Cardiac muscle cell (in vitro differentiated cells and primary cell): ENCODE measurements at places on chromosomes 4 and X.

- peak; percentile 53 for DNase-seq
These were observed 3.3 kb upstream of the NKX3-2 start for GRCh38 chr4:13547485-13548041.

GRCh38 chrX:69024161-69024736 is 141.0 kb downstream of the PJA1 start:
- DNase-seq: no peak

DNA sequence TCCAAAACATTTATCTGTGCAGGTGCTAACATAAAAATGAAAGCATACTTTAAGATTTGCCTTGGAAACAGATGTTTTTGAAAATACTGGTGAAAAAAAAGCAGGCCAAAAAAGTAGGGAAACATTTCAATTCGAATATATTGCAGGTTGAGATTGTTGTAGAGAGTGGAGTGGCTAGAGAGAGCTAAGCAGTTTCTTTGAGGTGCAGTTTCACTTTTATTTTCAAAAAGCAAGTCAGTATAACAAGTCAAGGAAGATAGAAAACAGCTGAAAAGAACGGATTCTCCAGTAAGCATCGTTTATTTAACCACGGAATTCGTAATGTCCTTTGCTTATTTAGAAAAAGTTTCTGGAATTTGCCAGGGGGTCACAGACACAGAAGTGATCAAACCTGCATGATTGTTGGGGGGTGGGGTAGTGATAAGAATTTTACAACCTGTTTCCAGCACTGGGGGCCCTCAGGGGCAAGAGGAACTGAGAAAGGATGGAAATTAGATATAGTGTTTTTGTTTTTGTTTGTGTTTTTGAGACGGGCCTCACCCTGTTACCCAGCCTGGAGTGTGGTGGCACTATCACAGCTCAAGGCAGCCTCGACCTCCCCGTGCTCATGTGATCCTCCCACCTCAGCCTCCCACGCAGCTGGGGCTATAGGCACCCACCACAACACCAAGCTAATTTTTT is 175.0 kb downstream of the TENM3 start:
- DNase-seq: no peak

DNA sequence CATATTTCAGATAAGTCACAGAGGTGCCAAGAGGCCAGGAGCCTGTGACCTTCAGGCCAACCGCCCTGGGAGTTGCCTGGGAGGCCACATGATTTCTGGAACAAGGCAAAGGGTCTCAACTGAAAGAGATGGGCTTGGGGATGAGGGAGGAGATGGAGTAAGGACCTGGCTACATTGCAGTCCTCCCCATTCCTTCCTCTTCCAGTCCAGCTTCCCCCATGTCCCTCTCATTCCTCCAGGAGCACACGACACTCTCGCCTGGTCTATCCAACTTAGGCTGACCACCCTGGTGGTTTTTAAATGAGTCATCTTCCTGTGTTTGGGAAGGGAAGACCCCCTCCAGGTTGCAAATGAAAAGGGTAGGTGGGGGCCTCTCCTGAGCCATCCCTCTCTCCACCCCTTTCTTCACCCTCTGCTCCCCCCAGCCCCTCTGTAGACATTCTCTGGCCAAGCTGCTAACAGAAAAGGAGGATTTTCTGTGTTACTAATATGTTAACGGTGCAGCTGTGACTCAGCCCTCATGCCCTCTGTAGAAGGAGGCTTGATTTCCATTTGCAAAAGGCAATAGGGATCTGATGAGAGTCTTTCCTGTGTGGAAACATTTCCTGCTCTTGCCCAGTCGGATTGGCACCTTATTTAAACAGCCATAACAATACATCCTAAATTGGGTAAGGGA is 79.2 kb downstream of the RTL5 start:
- DNase-seq: peak; percentile 18

- no peak for DNase-seq
These were observed 76.8 kb downstream of the CRMP1 start for GRCh38 chr4:5816101-5816500.

GRCh38 chr4:190014771-190015537 is 12.1 kb downstream of the FRG2 start:
- DNase-seq: no peak

DNA sequence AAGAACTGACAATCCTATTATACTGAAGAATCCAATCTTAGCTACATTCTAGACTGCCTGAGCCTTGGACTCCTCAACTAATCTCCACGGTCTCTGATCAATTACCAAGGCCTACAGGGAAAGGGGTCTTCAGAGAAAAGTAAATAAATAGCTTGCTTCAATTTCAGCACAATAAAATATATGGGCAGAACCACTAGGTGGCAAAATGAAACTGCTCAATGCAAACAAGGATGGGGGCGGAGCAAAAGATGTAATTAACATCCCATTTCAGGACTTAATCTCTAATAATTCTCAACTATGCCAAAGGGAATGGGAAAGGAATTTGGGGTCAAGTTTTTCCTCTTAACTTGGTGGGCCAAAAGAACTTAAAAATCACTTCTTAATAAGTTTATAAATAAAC is 78.4 kb upstream of the MAP3K15 start:
- peak; percentile 69 for DNase-seq

GRCh38 chr4:38469410-38469809 is 194.6 kb upstream of the KLF3 start:
- DNase-seq: no peak

- DNase-seq: no peak
These were observed 256.8 kb upstream of the STS start for GRCh38 chrX:6890544-6891261.

GRCh38 chr4:98659741-98660462 is 1.5 kb upstream of the TSPAN5 start:
- DNase-seq: no peak

DNA sequence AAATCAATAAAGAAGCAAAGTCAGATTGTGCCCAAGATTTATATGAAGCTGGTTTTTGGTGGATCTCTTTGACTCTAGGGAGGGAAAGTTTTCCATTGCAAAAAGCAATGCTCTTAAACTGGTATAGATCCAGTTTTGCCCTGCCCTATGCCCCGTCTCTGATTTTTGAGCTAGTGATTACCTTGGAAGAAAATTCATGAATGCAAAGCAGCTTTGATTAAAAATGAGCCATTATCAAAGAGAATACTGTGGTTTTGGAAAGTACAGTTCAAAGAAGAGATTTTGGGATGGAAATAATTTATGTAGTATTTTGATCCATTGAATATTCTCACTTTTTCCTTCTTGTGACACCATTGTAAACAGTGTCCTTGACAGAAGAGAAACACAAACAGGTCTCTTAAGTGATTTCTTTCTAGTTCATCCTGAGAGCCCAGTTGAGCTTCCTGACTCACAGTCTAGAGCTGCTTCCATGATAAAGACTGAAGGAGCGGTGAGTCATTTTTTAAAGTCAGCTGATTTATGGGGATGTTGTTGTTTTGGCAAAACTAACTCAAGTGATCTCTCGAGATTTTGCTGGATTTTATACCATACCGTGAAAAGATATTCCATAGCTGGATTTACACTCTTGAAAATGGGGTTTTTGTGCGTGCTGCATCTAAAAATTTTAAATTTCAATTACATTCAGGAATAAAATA is 76.7 kb downstream of the AFF1 start:
- peak; percentile 90 for DNase-seq

GRCh38 chrX:97119474-97120109 is 235.9 kb downstream of the RPA4 start:
- no peak for DNase-seq

DNA sequence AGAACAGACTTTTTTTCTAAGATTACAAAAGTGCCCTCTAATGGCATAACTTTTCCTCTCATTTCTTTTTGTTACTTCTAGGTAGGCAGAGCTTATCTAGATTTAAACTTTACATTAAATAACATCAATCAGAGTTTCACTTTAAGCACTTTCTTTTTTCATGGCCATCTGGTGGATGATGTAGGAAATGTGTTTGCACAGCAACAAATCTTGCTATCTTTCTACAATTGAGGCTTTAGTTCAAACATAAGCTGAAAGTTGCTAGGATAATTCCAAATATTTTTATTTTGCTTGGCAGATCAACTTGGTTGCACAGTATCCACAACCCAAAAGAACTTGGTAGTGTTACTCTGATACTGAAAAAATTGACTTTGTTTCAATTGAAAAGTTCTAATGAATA is 22.0 kb downstream of the NDNF start:
- no peak for DNase-seq

DNA sequence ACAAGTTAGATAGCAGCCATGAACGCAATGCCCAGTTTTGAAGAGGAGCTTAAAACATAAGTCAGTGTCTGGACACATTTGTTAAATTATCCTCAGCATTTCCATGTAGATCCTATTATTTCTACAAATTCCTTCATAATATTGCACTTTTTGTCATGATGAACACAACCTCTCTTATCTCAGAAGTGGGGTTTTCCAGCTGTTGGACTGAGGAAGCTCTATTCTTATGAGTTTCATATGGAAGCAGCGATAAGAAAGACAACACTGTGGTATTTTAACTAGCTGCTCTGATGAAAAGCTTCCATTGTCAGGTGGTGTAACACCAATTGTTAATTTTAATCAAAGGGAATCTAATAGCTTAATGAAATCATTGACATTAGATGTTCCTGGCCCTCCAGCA is 308.7 kb downstream of the GBA3 start:
- no peak for DNase-seq

- DNase-seq: no peak
These were observed 324.6 kb downstream of the BCOR start for GRCh38 chrX:39773150-39773549.

GRCh38 chr4:75172551-75172950 is 239.6 kb downstream of the PARM1 start:
- DNase-seq: no peak

GRCh38 chrX:134880866-134881265 is 109.9 kb upstream of the SMIM10 start:
- DNase-seq: no peak

DNA sequence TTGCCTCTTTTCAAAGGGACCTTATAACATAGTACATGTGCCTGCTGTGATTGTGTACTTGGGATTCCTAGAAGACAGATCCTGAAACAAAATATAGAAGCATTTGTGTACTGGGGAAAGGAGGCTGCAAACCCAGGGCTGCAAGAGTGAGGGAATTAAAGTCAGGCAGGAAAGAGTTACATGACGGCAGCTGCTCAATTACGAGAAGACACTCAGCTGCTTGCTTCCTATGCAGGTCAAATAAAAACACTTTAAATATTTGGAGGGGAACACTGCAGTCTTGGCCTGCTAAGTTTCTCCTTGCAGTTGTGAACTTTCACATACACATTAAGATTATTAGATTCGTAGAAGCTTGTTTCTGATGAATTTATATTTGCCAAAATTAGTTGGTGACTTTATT is 191.9 kb upstream of the CXCL13 start:
- DNase-seq: no peak

GRCh38 chrX:54479136-54480111 is 16.6 kb downstream of the FGD1 start:
- peak; percentile 36 for DNase-seq

DNA sequence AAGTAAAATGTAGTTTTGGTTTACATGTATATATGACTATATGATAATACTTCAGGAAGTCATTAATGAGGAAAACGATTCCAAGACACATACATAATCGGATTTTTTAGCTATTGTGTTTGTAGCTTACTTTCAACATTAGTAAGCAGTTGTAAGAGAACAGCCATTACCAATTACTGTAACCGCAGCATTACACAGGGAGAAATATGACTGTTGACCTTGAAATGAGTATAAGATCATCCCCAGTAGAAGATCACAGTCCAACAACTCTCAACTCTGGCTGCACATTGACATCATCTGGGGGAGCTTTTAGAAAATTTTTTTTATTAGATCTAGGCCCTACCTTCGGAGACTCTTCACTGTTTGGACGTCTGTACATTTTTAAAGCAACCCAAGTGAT is 762.0 kb upstream of the MAGEB2 start:
- DNase-seq: no peak

DNA sequence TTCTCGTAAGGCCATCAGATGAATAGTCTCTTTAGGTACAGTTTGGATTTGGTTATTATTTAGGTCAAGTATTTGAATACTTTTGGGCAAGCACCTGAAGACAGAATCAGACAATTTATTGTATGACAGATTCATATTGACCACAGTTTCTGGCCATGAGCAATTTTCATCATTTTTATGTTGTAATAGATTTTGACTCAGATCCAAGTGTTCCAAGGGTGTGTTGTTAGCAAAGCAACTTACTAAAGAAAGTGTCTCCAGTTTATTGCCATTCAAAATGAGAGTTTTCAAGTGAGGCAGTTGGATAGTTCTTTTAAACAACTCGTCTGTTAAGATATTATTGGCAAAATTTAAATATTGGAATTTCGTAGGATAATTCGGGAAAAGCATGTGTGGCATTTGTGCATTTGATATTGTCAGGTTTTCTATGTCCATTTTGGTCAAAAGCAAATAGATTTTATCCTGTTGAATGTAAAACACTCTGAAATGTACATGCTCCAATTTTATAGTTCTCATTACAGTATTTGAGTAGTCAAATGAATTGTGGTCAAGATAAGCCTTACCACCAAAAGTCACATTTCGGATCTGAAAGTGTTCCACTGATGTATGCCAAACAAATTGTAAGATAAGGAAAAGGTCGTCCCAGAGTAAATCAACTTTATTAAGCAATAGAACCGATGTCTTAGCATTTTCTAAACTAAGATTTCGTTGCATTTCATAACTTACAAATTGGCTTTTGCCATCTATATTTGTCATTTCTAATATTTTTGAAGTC is 8.4 kb downstream of the TLR10 start:
- no peak for DNase-seq

DNA sequence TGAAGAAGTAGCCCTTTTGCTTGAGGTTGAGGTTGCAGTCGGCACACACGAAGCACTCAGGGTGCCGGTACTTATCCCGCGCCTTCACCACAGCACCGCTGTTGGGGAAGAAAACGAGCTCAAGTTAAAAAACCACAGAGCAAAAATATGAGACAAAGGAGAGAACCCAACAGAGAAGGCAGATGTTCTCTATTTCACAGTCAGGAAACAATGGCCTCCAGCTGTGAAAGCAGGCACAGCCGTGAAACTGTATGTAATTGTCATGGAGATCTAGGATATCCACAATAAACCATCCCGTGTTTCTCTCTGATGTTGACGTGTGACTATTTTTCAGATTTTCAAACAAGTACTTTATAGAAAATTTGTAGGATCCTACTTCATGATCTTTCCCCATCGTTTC is 30.9 kb upstream of the CCDC110 start:
- no peak for DNase-seq

GRCh38 chr4:127069675-127070074 is 563.1 kb upstream of the INTU start:
- no peak for DNase-seq

DNA sequence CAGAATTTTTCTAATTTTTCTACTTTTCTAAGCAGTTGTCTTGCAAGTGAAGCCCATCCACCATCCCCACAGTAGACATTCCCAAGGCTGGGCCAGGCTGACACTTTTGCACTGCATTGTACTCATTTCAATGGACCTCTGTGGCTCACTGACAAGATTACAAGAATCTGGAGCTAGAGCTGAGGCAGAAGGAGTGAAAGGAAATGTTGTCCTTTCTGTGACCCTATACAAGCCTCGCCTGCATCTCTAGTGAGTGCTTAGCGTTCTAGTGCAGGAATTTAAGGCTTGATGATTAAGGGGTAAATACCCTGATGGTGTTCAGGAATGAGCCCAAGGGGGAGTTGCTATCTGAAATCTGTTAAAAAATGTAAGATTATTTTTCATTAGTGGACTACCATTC is 6.3 kb downstream of the MAGED1 start:
- no peak for DNase-seq

- DNase-seq: no peak
These were observed 2302.5 kb downstream of the ARAP2 start for GRCh38 chr4:33941854-33942253.
